ENCODE measurements at places on chromosomes 16 and 17. TPM values are rescaled to one million over a fixed set of nuclear protein-coding genes. Genes with fewer than 3 reads are reported as not detected.

The WNK4 gene
- polyA plus RNA-seq = 0.10 TPM

The PIK3R5 gene
- 0.03 TPM for polyA plus RNA-seq

The PNMT gene
- not detected for polyA plus RNA-seq

The CCL22 gene
- not detected for polyA plus RNA-seq

The SLC6A2 gene
- polyA plus RNA-seq = 0.10 TPM

The SMTNL2 gene
- polyA plus RNA-seq = not detected

The DNAH17 gene
- 0.46 TPM for polyA plus RNA-seq

The TPSG1 gene
- not detected for polyA plus RNA-seq

The MMP28 gene
- polyA plus RNA-seq = 13.7 TPM

The TMEM204 gene
- 1.0 TPM for polyA plus RNA-seq

DNA sequence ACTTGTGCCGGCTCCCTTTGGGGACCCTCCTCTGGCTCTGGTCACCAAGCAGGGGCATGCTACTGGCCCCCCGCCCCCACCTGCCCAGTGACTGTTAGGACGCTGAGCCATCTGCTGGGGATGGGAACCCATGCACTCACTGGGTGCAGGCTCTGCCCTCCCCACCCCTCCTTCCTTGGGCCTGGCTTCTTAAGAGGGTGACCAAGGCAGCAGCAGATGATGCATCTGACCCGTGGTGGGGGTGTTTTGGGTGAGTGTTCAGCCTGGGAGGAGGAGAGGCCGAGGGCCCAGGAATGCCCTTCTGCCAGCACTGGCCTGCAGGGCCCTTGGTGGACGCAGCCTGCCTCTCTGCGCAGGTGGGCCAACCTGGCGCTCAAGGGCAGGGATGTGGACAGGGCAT lies 19.2 kb upstream of the MTSS2 start:
- DNase-seq = no peak

GRCh38 chr17:60524463-60525327 lies 1.3 kb downstream of the APPBP2 start:
- DNase-seq = no peak

GRCh38 chr17:39238311-39238972 lies 12.7 kb upstream of the STAC2 start:
- no peak for DNase-seq

DNA sequence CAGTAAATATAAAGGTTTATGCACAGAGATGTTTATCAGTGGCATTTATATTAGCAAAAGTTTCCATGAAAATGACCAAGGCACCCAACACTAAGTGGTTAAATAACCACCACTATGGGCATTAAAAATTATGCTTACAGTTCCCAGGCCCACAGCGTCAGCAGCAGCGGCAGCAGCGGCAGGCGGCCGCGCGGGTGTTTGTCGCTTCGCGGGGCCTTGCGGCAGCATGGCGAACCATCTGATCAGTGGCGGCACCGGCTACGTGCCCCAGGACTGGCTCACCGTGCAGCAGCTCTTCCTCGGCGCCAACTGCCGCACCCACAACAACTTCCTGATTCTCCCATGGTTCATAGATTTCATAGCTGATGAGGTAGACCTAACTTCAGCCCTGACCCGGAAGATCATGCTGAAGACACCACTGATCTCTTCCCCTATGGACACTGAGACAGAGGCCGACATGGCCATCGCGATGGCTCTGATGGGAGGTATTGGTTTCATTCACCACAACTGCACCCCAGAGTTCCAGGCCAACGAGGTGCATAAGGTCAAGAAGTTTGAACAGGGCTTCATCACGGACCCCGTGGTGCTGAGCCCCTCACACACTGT lies 71.0 kb downstream of the GRIN2A start:
- no peak for DNase-seq

GRCh38 chr16:54817432-54817831 lies 113.2 kb upstream of the IRX5 start:
- peak; percentile 13 for DNase-seq

DNA sequence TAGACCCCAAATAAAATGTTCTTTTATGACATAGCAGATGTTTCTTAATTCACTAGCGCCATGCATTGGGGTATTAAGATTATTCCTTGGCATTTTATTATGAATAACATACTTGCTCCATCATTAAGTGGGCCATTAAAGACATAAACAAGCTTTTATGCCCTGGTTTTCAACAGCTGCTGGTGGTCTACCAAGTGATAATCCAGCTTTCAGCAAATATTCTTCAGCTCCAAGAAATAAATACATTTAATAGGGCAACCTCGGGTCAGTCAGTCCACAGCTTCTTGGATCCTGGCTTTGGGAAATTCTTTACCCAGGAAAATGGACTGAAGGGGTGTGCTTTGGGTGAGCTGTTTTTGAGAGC lies 217.3 kb upstream of the IRX3 start:
- no peak for DNase-seq

DNA sequence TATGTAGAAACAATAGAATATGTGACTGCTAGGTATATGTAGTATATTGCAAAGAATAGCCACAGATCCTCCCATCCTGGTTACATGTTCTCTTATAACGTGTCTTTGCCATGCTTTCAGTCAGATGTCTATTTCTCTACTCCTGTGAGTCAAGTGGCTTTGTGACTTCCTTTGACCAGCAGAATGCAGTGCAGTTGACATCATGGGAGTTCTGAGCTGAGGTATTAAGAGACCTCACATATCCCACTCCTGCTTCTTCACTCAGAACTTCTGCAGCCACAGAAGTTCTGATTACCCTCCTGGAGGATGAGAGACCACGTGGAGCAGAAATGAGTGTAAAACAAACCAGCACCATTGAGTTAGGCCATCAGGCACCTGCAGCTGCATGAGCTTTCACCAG lies 222.5 kb downstream of the PRKCA start:
- no peak for DNase-seq

DNA sequence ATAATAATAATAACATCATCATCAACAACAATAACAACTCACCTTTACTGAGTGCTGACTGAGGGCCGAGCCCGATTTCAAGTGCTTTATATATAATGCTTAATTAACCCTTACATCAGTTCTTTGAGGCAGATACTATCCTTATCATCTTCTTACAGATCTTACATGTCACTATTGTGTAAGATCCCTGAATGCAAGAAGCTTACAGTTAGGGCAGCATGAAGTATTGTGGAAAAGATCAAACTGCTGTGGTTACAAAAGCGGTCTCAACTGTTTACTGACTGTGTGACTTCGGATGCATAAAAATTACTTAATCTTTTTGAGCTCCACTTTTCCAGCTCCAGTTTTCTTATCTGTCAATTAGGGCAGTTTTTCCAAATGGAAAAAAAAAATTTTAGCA lies 3.3 kb downstream of the VAT1 start:
- DNase-seq = no peak

DNA sequence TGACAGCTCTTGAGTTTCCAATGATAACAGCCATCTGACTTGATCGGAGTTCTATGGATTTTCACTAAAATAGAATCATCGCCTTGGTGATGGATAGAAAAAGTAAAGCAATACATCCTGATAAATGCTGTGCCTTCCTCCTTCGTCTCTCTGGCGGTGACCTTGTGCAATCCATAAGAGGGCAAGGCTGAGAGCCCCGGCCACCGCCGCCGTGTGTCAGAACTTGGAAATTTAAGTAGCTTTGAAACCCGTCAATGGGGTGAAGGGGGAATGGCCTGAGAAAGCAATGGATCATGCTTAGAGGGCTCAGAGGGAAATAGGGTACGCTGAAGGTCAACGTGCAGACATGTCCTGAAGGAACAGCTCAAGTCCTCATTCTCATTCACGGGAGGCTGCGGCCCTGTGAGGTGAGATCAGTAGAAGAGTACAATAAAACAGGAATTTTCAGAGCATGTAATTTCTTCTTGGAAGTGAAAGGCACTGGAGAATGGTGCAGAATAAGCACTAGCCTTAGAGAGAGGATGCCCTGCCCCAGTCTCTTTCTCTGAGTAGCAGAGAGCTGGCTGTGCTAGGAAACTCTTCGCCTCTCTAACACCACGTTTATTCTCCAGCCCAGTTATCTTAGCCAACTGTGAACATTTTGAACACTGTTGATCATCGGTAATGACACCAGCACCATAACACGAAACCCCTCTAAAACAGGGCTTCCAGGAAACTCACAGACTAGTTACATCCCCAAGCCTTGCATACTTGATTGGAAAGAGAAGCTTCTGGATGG lies 573.5 kb downstream of the WWOX start:
- DNase-seq = no peak

DNA sequence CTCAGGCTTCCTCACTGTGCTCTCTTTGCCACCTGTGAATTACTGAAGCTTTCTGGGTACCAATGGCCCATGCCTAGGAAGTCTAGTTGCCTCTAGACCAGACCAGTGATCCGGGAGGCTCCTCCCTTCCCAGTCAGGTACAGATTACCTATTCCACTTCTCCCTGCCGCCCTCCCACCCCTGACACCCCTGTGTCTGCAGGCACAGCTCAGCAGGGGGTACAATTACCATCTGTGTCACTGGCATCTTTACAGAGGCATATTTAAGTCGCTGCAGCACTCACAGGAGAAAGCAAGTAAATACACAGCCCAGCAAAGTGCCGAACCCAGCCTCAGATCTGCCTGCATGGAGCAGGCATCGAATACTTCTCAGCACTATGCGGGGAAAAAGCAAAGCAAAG lies 5.3 kb upstream of the WSCD1 start:
- no peak for DNase-seq

DNA sequence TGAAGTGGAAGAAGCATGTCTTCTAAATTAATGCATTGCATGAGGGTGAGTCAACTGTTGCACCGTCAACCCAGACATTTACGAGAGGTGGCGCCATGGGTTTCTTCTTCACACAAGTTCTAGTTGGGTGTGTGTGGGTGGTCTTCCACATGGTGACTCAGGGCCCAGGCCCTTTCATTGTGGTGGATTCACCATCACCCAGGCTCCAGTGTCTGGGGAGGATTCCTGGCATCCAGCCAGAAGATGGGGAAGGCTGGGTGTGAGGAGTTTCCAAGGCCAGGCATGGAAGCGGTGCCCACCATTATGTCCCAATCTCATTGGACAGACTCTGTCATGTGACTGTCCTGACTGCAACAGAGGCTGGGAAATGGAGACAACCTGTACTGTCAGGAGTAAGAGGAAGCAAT lies 21.4 kb upstream of the JPH3 start:
- no peak for DNase-seq

DNA sequence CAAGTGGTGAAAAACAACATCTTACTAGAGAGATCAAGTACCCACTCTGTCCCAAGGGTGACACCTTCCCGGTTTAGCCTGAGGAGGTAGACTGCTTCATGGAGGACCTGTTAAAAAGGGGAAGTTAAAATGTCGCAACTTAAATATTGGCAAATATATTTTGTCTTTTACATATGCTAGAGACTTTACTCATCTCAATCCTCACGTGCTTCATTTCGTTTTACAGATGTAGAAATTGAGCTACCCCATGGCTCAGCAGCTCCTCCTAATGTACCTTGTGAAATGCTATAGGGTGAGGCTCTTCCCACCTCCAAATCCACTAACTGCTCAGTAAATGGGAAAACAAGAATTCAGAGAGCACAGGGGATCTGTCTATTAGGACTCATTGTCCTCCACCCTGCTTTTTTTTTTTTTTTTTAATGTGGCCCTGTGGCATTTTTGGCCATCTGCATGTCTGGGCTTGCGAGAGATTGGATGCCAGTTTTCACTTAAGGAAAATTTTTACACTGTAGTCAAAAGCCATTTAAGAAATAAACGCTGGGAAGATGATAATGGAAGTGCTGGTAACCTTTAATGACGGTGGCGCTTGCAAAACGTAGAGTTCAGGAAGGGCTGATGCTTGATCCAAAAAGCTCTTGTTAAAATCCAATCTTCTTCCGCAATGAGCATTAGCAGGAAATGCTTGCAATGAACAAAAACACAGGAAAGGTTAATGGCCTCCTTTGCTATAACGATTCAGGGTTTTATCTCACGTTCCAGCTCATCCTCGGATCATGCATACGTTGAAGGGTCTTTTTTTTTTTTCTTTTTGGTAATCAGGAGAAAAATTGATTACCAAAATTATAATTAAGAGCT lies 39.8 kb downstream of the HSBP1 start:
- DNase-seq = no peak

- DNase-seq = no peak
These were observed 11.9 kb downstream of the TBX2 start for GRCh38 chr17:61411261-61412142.

- DNase-seq = no peak
These were observed 255.3 kb downstream of the CPPED1 start for GRCh38 chr16:12548270-12548983.

DNA sequence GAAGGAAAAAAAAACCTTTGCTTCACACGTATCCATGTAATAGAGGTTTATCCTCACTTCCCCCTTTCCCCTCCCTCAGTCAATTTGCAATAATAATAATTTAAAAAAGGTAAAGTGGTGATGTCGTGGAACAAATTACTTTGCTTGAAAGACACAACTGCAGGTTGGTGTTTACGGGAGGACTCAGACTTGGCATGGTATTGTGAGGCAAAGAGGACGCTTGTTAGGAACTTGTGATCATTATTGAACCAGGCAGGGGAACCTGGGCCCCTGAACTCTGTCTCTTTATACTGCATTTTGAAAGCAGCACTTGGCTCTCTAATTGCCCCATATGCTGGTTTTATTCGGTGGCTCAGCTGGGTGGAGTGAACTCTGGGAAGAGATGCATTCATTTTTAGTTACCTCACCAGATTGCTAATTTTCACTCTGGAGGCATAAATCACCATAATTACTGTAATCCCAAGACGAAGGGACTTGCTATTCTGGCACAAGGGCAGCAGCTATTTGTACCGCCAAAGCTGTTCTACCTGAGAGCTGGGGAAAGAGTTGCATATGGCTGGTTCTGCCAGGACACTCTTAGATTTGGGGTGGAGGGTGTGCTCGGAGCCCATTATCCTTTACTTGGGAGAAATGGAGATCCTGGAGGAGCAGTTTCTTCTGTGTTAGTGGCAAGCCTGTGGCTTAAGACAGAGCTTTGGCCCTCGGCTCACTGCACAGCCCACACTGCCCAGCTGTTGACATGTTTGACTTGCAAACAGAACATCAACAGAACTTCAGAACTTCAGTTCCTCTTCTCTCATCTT lies 5.7 kb upstream of the DHX8 start:
- no peak for DNase-seq

DNA sequence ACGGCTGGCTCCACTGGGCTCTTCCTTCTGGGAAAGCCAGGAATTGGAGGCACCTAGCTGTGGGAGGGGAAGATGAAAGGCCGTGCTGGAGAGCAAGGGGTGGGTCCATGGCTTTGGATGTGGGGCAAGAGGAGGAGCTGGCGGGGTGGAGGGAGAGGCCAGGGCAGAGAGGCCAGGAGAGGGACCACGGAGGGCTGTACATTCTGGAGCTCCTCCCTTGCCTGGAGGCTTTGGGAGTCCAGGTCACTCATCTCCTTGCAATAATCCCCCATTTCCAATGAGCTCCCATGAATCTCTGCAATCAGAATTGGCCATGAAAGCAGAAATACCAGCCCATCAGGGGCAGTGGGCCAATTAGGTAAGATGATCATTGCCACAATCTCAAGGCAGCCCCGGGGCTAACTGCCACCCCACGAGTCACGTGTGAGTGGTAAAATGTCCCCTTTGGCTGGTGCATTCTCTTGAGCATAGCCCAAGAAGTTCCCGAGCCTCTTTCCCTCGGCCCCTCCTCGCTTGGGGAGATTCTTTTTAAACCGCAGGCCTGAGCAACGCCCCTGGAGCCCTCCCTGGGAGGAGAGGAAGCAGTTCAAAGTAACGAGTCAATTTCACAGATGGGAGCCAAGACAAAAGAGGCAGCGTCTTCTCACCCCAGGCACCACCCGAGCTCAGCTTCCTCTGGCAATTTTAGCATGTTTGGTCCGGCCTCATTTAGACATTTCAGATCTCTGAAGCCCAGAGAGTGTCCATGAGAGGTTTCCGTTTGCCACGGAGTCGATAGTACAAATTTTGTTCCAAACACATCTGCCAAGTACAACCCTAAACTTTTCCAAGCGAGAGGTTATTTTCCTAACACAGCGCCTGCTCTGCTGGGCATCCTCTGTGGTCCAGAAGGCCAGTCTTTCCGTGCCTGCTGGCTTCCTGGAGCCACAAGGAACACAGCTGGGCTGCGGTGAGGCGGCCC lies 13.4 kb downstream of the RTN4RL1 start:
- DNase-seq = no peak
